ENCODE measurements at places on chromosomes 4 and X.

DNA sequence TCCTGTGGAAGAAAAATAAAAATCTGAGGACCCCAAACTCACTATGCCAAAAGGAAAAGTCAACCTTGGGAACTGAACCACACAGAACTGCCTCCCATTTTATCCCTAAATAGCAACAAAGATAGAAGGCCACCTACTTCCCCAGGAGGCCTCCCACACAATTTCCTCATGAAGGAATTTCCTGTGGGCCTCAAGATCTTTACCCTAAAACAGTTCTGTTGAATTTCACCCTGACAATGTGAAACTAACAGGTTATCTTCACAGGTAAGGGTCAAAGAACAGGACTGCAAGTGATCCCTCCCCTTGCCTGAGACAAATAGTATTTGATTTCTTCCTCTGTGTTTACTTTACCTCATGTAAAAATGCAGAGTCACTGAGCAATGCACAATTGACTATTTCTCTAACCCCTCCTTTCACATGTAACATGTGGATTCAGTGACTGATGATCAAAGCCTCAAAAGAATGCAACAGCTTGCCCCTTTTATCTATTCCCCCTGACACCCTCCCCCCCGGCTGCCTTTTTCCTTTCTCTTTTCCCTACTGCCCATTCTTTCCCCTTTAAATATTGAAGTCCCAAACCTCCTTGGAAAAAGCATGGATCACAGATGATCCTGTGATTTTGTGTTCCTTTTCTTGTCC, 33.3 kb downstream of the MEPE start:
- no peak for DNase-seq

DNA sequence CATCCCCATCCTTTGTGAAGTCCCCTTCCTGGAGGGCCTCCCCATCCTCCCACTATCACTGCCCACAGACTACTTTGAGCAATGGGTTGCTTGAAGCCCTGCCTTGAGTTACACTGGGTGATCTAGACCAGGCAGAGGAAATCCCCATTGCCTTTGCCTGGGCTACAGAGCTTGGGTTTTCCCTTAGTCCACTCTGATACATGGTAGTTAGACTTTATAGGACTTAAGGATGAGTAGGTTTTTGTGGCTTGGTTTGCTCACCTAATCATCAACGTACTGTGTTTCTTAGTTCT, 56.6 kb downstream of the TMEM131L start:
- no peak for DNase-seq

GRCh38 chrX:39507034-39507433, 590.7 kb downstream of the BCOR start:
- DNase-seq, result no peak

GRCh38 chrX:65925005-65925404, 114.9 kb downstream of the VSIG4 start:
- no peak for DNase-seq

GRCh38 chr4:154033921-154034320, 245.0 kb upstream of the SFRP2 start:
- DNase-seq, result no peak

DNA sequence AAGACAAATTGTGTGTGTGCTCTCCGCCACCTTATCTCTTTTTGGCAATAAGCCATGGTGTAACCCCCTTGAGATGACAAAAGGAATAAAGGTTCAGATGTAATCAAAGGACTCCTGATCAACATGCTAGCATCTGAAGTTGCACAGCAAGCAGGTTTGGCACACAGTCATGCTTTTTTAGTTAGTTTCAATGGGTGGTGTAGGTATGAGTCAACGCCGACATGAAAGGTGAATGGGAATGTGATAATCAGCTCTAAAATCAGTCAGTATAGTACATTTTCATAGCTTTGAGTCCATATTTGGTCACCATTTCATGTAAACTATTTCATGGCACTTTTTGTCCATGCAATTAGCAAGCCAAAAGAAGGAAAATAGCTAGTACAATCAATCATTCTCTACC, 50.4 kb upstream of the ETNPPL start:
- DNase-seq, result no peak

GRCh38 chr4:6042293-6043063, 24.2 kb upstream of the C4orf50 start:
- DNase-seq, result no peak

DNA sequence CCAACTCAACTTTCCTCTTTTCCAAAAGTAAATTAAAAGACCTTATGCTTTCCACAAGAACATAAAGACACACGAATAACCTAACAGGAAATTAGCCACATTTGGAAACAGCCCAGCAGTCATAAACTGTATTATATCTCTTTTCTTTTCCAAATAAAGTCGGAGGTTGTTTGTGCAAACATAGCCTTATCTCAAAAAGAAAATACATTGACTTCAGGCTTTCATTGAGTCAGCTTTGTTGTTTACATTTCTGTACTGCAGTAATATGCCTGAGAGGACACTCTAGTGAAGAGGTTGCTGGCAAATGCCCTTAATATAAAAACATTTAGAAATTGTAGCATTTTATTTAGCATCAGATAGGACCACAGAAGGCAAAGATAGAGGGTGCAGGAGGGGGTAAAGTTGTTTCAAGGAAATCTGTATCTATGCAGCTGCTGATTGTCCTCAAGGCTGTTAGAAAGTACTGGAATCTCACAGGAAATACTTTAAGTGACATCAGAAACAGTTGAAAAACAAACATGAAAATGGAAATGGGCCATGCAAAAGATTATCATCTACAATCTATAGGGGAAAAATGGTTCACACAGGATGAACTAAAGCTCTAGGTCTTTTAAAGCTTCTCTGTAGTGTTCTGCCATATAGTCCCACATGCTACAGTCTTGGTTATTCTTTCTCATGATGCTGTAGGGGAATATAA, 14.5 kb downstream of the LNX1 start:
- DNase-seq, result no peak

DNA sequence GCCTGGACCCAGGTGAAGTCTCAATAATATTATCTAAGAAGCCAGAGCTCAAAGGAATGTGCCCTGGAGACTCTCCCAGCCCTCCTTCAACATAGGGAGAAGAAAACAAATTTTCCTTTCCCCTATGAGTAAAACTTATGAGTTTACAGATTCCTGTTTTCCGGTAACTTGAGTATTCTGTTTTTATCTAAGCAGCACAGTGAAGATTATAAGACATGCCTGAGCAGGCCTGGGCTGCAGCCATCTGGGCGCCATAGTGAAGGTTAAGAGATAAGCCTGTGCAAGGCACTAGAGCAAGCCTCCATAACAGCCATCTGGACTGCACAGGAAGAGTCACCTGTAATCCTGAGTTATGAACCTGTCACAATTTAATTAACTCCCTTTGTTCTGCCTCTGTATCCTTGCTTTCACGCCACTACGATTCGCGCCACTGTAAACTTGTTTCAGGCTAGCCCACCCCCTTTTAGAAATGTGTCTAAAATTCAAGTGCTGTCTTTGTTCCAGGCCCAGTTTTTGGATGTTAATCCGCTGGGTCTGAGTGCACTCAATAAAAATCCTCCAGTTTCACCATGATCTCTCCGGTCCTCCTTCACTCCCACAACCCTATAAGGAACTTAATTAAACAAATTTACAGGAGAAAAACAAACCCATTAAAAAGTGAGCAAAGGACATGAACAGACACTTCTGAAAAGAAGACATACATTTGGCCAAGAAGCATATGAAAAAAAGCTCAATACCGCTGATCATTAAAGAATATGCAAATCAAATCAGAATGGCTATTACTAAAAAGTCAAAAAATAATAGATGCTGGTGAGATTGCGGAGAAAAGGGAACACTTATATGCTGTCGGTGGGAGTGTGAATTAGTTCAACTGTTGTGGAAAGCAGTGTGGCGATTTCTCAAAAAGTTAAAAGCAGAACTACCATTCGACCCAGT, 189.5 kb downstream of the APBB2 start:
- no peak for DNase-seq

DNA sequence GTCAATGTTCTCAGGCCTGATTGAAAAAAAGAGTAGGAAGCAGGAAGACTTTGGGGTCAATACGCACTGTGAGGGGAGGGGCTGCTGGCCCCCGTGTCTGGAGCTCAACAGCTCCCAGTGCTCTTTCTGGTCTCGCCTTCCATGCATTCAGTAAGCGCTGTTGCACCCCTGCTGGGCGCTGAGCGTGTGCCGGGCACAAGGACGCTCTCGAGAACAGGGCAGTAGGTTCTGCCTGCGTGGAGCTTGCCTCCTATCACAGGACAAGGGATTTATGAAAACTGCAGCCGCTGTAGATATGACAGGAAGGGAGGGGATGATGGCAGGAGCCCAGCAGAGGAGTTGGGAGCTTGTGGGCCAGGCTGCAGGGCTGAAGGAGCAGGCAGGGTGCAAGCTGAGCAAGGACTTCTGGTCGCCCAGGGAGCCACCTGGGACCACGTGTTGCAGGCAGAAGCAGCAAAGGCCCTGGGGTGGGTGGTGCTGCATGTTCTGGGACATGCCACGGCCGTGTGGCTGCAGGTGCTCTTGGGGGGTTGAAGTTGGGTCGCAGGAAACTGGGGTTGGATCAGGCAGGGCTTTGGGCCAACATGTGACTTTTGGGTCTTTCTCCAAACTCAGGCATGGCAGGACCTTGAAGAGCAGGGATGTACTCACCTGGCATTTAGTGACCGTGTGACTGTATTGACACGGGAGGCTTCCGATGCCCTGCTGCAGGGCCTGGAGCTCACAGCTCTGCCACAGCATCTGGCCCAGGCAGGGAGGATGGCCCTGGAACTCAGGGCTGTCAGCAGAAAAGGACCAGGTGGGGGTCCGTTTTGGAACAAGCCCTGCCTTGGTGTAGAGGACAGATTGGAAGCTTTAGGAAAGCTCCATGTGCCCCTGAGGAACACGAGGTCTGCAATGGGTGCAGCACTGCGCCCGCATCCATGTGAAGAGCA, 97.9 kb downstream of the CPZ start:
- DNase-seq, result no peak

DNA sequence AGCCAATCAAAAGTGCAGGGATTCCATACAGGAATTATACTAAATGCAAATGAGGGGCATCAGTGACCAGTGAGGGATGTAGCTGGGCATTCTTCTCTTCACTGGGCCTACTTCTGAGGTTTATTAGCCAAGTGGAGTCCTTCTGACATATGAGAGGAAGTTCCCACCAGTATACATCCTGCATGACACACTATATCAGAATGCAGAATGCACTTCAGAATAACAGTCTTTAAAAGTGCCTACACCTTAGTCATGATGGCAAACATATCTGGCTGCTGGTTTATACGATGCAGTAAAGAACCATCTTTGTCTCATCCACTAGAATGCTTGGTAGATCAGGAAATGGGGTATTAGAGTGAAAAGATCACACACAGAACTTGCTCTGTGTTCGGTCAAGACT, 180.3 kb upstream of the PPARGC1A start:
- no peak for DNase-seq

- DNase-seq, result no peak
These were observed 601 bp downstream of the SMARCAD1 start for GRCh38 chr4:94208266-94208665.

DNA sequence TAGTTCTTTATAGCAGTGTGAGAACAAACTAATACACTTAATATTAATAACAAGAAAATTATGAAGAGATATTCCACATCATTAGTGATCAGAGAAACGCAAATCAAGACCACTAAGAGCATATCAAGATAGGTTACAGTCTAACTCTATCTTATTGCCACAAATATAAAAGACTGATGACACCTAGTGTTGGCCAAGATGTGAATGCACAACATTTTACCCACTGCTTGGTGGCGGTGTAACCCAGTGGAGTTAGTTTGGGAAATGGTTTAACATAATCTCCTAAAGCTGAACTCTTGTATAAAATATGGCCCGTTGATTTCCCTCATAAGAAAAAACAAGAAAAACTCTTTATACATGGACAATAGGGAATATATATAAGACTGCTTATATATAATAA, 92.4 kb downstream of the SLITRK2 start:
- no peak for DNase-seq

DNA sequence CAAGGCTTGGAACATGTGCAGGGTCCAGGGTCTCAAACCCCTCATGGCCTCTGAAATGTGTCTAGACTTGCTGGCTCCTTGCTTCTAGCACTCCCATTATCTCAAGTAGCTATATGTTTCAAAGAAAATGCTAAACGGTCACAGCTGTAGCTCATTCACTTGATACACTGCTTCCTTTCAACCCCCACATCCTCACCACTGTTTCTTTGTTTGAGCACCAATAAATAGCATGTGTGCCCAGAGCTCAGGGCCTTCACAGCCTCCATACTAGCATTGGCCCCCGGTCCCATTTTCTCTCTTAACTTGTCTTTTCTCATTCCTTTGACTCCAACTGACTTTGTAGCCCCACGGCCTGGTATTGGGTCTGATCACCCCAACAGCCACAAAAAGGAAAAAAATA, 801.8 kb downstream of the STIM2 start:
- no peak for DNase-seq

DNA sequence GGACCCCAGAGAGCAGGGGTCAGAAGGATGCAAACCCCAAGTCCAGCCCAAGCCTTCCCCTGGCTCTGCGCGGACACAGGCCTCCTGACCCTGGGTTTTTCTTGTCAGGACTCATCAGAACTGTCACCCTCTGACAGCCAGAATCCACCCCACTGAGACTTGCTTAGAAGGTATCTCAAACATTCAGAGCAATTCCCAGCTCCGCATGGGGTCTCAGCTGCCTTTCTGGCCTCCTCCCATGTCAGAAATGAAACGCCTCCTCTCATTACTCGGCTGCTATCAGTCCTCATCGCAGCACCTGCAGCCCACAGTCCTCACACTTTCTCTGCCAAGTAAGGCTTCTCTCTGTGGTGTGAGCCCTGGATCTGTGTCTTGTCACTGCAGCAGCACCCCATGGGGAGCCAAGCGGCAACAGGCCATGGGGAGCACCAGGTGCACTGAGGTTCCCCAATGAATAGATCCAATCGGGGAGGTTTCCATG, 97.8 kb downstream of the WFS1 start:
- DNase-seq, result no peak

- DNase-seq, result no peak
These were observed 4.9 kb upstream of the NAF1 start for GRCh38 chr4:163171590-163171989.

DNA sequence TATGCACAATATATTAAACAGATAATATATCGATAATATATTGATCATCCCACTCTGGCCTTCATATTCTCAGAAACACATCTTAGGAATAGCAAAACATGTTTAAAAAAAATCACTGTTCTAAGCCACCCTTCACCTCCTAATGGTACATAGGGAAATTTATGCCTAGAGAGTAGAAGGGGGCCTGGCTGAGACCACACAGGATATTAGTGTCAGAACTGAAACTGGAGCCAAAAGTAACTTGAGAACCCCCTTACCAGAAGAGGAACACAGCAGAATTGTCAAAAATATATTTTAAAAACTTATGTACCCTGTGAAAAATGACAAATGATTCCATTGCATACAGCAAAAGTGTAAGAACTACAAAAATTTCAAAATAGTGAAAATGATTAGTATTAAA, 173.1 kb downstream of the VSIG4 start:
- DNase-seq, result no peak

- DNase-seq, result no peak
These were observed 5.4 kb upstream of the ADH4 start for GRCh38 chr4:99149426-99150019.

All from cerebellar nuclear complex (tissue), 1 donor.